Kidney (tissue), 22 donors: ENCODE measurements at places on chromosomes 7 and 10.
A peak's percentile ranks its signal among the peaks of the same experiment; 100 is the strongest.

DNA sequence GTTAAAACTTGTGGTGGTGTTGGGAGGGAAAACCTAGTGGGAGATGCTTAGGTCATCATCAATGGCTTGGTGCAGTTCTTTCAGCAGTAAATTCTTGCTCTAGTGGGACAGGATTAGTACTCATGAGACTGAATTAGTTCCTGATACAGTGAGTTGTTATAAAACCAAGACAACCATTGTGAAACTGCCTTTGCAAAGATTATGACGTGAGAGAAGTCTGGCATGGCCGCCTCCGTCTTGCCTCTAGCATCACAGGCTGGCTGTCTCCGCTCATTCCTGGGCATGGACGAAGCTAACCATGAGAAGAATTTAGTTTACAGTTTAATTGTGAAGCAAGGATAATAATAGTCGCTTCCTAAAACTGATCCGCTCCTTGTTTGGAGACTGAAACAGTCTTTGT, 186.4 kb downstream of the KIF20B start:
- H3K4me3 ChIP-seq, result no peak overlapping the region
- H3K27ac ChIP-seq, result no peak overlapping the region
- H3K27me3 ChIP-seq, result no peaks in the 10 kb centered on the region
- no peaks in the 10 kb centered on the region for H3K4me1 ChIP-seq

- no peaks in the 10 kb centered on the region for H3K4me1 ChIP-seq
- H3K27me3 ChIP-seq, result no peaks in the 10 kb centered on the region
- no peak overlapping the region for H3K4me3 ChIP-seq
Observed at GRCh38 chr10:127485153-127485857, 63.8 kb upstream of the NPS start.

- DNase-seq, result no peak
- H3K4me1 ChIP-seq, result no peaks in the 10 kb centered on the region
- no peaks in the 10 kb centered on the region for H3K36me3 ChIP-seq
- H3K27ac ChIP-seq, result no peak overlapping the region
- no peak overlapping the region for H3K4me3 ChIP-seq
Observed at GRCh38 chr7:40700653-40701421, 566.0 kb downstream of the SUGCT start.

DNA sequence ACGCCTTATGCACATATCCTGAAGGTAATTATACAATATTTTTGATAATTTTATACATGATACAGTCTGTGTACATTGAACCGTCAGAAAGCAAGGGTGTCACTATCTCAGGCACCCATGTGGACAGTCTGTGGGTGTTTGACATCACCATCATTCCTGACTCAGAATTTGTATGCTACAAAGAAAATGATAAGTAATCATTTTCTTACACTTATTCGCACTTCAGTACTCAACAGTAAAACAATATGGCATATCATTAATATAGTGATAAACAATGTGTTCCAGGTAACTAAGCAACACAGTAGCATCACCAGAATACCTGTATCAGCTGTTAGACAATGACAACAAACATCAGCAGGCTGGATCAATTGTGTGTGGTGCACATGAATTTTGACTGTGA, 17.9 kb downstream of the HECW1 start:
- H3K36me3 ChIP-seq, result no peaks in the 10 kb centered on the region
- H3K27me3 ChIP-seq, result no peaks in the 10 kb centered on the region
- DNase-seq, result no peak
- H3K27ac ChIP-seq, result no peak overlapping the region
- H3K4me3 ChIP-seq, result no peak overlapping the region

DNA sequence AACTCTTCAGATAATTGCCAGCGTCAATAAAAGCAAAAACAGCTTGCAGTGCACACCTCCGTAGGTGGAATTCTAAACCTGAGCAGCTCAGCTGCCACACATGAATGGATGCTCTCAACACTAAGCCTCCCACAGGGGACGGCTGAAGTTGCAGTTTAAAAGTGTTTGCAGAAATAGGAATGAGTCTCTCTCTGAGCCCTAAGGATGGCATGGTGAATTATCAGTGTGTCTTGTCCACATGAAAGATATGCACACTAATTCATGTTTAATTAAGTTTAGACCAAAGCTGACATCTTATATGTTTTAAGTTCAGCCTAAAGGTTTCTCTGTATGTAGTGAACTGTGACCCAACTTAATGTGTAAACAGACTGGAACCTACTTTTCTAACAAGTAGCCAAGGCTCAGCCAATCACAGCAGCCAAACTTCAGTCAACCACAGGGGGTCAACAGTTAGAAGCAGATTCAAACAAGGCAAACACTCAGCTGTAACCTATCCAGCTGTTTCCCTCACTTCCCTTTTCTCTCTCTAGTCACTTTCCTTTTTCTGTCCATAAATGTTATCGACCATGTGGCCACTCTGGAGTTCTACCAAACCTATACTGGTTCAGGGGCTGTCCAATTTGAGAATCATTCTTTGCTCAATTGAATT, 38.1 kb downstream of the CTTNBP2 start:
- no peaks in the 10 kb centered on the region for H3K4me1 ChIP-seq
- no peak for DNase-seq
- H3K36me3 ChIP-seq, result no peaks in the 10 kb centered on the region
- no peak overlapping the region for H3K4me3 ChIP-seq

DNA sequence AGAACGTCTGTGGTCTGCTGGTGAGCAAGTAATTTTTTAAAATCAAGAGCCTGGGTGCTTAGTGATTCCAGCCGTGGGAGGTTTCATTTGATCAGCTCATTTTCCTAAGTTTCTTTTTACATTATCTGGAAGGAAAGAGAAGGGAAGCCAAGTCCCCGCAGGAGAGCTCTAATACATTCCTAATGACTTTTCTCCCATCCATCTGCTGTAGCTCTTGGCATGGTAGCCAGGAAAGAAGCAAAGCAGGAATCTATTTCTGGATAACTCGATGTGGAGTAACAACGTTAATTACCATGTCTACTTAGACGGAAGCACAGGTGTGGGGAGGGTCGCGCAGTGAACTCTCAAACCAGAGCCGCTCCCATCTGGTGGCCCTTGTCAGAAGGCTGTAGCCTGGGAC, 121.9 kb downstream of the PAXIP1 start:
- no peaks in the 10 kb centered on the region for H3K27me3 ChIP-seq
- peaks cover 17% of the 10 kb centered on the region for H3K36me3 ChIP-seq
- no peak overlapping the region for H3K4me3 ChIP-seq
- DNase-seq, result no peak

DNA sequence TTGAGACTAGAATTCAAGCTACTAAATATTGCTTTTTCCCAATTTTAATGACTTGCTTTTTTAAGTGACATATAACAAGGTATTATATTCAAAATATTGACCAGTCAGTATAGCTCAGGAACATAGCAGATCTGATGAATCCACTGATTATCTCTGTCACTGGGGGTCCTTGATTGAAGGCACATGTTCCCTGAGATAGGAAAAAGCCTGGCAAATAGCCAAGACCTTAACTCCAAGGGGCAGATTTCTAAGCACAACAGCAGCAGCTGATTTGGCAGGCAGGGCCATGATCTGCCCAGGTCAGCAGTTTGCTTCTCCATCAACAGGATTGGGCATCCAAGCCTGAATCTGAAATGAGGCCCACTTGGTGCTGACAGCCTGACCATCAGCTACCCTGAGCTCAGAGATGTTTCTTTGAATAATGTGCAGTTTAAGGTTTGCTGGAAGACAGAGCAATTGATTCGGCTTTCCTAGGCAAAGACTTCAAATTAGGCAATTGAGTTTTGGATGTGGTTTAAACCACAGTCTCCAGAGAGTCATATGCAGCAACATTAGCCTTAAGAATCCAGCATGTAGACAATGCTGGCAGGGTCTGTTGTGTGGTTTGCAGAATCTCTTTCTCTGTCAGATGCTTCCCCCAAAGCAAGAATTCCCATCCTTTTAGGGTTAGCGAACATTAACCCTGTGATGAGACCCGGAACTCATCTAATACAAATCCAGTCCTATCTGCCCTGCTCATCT, 352.6 kb downstream of the ADRA2A start:
- DNase-seq, result no peak
- H3K36me3 ChIP-seq, result no peaks in the 10 kb centered on the region
- no peaks in the 10 kb centered on the region for H3K4me1 ChIP-seq
- no peak overlapping the region for H3K4me3 ChIP-seq
- H3K27me3 ChIP-seq, result no peaks in the 10 kb centered on the region
- no peak overlapping the region for H3K27ac ChIP-seq

DNA sequence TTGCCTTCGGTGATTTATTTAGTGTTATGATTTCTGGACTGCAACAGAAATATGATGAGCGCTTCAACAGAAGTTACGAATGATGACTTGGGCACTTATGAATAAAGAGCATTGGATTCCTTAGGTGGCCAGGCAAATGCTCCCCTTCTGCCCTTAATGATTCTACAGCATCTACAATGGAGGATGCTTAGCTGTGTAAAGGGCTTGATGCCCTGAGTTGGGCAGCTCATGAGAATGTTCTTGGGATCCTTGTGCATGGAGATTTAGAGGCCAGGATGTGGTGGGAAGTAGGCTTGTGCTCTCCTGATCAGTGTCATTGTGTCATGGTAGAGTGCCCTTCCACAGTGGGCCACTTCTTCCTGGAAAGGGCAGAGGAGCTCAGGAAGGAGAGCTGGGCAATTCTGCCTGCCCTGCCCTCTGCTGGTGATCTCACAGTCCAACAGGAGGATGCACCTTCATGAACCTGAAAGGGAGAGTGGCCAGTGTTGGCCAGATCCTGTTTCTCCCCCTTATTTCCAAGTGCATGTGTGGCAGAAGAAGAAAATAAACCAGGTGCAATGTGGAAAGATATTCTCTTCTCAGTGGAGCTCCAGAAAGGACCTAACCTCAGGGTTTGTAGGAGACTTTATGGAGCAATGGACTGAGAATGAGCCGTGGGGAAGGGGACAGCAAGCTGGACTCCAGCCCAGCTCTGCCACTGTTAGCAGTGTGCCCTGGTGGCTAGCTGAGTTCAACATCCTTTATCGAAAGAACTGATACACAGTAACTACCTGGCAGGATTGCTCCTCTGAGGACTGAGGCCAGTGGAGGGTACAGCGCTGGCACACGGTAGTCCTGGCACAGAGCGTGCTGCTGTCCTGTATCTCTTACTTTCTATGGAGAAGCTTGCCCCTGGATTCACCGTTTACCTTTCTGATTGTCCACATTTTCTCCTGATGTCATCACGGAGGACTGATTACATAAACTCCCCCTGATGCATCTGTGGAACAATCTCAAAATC, 182.9 kb downstream of the BMPER start:
- H3K4me3 ChIP-seq, result no peak overlapping the region
- H3K36me3 ChIP-seq, result no peaks in the 10 kb centered on the region
- no peaks in the 10 kb centered on the region for H3K4me1 ChIP-seq
- H3K27ac ChIP-seq, result no peak overlapping the region
- no peak for DNase-seq
- H3K27me3 ChIP-seq, result no peaks in the 10 kb centered on the region

- no peaks in the 10 kb centered on the region for H3K36me3 ChIP-seq
- H3K27me3 ChIP-seq, result no peaks in the 10 kb centered on the region
- no peak overlapping the region for H3K27ac ChIP-seq
- peak overlapping the region; percentile 74 for H3K4me3 ChIP-seq
Observed at GRCh38 chr7:7761340-7761973, 43.0 kb upstream of the RPA3 start.

GRCh38 chr7:13093160-13093559, 405.7 kb downstream of the ARL4A start:
- no peaks in the 10 kb centered on the region for H3K36me3 ChIP-seq
- no peaks in the 10 kb centered on the region for H3K27me3 ChIP-seq
- H3K4me1 ChIP-seq, result no peaks in the 10 kb centered on the region
- H3K4me3 ChIP-seq, result no peak overlapping the region
- no peak overlapping the region for H3K27ac ChIP-seq
- no peak for DNase-seq

- H3K27me3 ChIP-seq, result no peaks in the 10 kb centered on the region
- H3K4me1 ChIP-seq, result no peaks in the 10 kb centered on the region
- no peak for DNase-seq
- H3K27ac ChIP-seq, result no peak overlapping the region
- H3K36me3 ChIP-seq, result no peaks in the 10 kb centered on the region
Observed at GRCh38 chr7:36217211-36217960, 64.3 kb downstream of the EEPD1 start.

DNA sequence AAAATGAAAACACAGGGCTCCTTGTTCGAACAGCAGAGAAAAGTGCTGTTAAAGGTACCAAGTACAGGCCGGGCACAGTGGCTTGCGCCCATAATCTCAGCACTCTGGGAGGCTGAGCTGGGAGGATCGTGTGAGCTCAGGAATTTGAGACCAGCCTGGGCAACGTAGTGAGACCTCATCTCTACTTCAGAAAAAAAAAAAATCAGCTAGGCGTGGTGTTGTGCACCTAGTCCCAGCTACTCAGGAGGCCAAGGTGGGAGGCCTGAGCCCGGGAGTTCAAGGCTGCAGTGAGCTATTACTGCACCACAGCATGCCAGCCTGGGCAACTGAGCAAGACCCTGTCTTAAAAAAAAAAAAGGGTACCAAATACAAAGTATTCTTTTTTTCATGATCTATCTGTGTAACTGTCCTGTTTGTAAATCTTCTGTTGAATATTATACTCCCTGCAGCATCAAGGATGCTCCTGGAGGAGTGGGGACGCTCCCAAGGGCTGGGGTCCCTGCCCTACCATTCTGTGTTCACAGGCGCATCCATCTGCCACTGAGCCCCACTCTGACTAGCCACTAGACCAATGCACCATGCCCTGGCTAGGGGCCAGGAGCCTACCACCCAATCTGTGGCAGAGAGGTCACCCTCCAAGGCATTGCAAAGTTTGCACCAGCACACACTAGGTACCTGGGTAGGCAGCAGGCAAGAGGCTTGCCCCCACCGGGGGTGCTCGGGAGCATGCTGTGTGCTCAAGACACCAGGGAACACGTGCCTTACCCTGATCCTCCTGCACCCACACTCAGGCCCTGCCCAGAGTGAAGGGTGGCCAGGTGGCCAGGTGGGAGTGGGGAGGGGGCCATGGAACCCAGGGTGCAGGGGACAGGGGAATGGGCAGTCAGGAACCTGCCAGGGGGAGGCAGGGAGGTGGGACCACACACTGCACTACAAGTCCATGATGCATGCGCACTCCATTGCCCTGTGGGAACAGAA, 67.3 kb upstream of the KMT2C start:
- H3K27me3 ChIP-seq, result no peaks in the 10 kb centered on the region
- H3K27ac ChIP-seq, result no peak overlapping the region
- no peaks in the 10 kb centered on the region for H3K4me1 ChIP-seq
- H3K4me3 ChIP-seq, result no peak overlapping the region
- no peaks in the 10 kb centered on the region for H3K36me3 ChIP-seq

DNA sequence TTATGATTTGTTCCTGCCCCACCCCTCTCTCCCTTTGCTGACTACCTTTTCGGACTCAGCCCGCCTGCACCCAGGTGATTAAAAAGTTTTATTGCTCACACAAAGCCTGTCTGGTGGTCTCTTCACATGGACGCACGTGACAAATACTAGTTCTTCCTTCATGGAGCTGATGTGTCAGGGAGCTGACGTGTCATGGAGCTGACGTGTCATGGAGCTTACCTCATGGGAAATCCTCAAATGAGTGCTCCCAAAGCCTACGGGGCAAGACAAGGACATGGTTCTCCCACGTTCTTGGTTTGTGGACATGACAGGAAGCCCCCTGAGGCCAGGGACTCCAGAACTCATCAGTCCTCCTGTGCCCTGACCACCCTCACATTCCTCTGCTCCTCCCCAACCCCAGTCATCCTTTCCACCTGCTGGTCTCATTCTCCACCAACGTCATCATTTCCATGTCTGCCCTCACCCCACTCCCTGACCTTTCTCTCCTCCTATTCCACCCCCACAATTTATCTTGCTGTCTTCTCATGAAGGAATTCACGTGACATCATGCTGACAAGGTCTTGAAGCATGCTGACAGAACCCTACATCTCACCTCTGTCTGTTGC, 261.3 kb downstream of the TCERG1L start:
- no peaks in the 10 kb centered on the region for H3K4me1 ChIP-seq
- no peak for DNase-seq
- no peak overlapping the region for H3K4me3 ChIP-seq
- no peaks in the 10 kb centered on the region for H3K27me3 ChIP-seq
- H3K36me3 ChIP-seq, result no peaks in the 10 kb centered on the region
- H3K27ac ChIP-seq, result no peak overlapping the region

GRCh38 chr7:101950450-101951119, 133.2 kb downstream of the CUX1 start:
- H3K4me1 ChIP-seq, result peaks cover 28% of the 10 kb centered on the region
- DNase-seq, result no peak
